Ecto neural progenitor cell (in vitro differentiated cells): ENCODE measurements at places on chromosomes 1 and 21.

- no peak for DNase-seq
Measured at GRCh38 chr1:917466-918091, 6.1 kb upstream of the SAMD11 start.

GRCh38 chr1:94044290-94044790 is 76.6 kb downstream of the ABCA4 start:
- no peak for DNase-seq

GRCh38 chr21:29293495-29293894 is 5.2 kb upstream of the BACH1 start:
- DNase-seq: no peak

DNA sequence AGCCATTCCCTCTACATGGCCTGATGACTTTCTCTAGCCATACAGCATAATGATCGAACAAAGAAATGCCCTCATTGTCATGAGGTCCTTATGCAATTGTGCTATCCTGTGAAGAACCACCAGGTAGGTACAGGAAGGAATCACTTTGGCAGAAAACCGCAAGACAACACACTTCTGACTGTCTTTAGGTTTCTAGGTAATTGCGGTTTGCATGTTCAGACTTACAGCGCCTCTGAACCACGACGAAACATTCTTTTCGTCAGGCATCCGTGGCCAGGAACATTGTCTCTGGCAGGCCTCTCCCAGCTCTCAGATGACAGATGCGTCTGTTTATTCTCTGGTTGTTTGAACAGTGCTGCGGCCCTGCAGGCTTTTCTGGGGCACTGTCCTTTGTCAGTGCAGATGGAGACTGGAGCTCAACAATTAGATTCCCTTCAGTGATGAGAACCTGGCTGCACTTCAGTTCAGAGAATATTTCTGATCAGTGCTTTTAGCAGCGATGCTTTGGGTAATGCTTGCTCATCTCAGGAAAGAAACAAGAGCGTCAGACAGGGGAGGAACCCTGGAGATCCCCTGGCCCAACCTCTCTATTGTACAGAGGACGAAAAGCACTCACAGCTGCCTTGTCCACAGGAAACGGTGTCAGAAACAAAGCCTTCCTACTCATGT is 63.4 kb downstream of the B3GALT5 start:
- no peak for DNase-seq

DNA sequence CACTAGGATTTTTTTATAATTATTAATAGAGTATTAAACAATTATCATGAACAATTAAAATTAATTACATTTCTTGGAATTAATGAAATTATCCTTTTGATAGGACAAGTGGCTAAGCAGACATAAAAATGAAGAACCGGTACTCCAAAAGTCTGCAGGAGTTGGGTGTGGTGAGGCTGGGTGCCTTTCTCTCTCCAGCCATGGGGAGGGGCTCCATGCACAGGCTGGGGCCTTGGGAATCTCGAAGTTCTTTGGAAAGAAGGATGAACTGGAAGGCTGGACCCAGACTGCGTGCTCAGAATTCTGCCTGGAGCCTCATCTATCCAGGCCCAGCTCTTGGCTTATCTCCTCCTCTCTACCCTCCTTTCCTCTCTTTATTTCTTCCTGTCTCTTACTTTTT is 94.1 kb downstream of the ACTL8 start:
- no peak for DNase-seq

- DNase-seq: no peak
Measured at GRCh38 chr1:61131716-61132115, 49.4 kb downstream of the NFIA start.

GRCh38 chr1:94156096-94156625 is 35.2 kb upstream of the ABCA4 start:
- DNase-seq: no peak

DNA sequence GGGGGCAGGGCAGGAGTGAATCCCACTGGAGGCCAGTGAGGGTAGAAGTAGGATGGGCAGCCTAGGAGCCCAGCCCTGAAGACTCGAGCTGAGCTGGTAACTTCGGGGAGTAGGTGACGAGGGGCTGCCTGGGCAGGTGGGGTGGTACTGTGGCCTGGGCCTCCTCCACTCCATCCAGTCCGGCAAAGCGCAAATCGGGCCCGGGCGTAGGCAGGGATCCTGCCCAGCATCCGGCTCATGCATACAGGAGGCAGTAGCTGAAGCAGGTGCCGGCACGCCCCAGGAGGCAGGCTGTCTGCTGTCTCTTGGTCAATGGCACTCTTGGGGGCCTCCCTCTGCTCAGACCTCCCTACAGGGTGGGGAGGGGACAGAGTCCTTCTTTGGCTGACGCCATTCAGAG is 1.3 kb upstream of the TNFRSF25 start:
- DNase-seq: no peak

DNA sequence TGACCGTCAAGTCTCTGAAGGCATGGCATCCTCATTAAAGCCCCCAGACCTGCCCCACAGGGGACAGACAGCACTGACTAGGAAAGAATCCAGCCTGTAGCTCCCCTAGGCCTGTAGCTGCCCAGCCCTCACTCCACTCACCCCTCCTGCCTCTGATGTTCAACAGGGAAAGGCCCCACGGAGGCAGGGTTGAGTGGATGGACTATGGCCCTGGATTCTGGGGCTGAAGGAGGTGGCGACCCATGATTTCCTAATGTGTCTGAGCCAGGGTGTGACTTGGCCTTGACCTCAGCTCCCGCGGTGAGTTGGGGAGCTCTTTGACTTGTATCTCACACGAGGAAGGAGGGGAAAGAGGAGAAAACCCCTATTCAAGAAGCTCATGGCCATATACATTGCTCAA is 238.5 kb upstream of the CSF3R start:
- no peak for DNase-seq

GRCh38 chr1:8011016-8011415 is 15.1 kb downstream of the ERRFI1 start:
- no peak for DNase-seq
